ENCODE measurements at places on chromosomes 3 and 15. TPM values are rescaled to one million over a fixed set of nuclear protein-coding genes. Genes with fewer than 3 reads are reported as not detected.

STARD5 gene
- polyA plus RNA-seq: 0.70 TPM

FGF12 gene
- 12.7 TPM for polyA plus RNA-seq

SENP8 gene
- 1.9 TPM for polyA plus RNA-seq

ARHGEF26 gene
- polyA plus RNA-seq: 14.4 TPM

SPATA12 gene
- polyA plus RNA-seq: not detected

PAK6 gene
- 8.8 TPM for polyA plus RNA-seq

ZPLD1 gene
- polyA plus RNA-seq: not detected

PXK gene
- polyA plus RNA-seq: 32.3 TPM

GREM1 gene
- polyA plus RNA-seq: 4.4 TPM

CCDC33 gene
- 0.46 TPM for polyA plus RNA-seq

C15orf62 gene
- 1.1 TPM for polyA plus RNA-seq

CILP gene
- polyA plus RNA-seq: not detected

SLC28A1 gene
- not detected for polyA plus RNA-seq

CCRL2 gene
- polyA plus RNA-seq: 0.53 TPM

NR2F2 gene
- 60.4 TPM for polyA plus RNA-seq

XYLB gene
- polyA plus RNA-seq: 2.3 TPM
